ENCODE measurements at places on chromosomes 6 and 20.

DNA sequence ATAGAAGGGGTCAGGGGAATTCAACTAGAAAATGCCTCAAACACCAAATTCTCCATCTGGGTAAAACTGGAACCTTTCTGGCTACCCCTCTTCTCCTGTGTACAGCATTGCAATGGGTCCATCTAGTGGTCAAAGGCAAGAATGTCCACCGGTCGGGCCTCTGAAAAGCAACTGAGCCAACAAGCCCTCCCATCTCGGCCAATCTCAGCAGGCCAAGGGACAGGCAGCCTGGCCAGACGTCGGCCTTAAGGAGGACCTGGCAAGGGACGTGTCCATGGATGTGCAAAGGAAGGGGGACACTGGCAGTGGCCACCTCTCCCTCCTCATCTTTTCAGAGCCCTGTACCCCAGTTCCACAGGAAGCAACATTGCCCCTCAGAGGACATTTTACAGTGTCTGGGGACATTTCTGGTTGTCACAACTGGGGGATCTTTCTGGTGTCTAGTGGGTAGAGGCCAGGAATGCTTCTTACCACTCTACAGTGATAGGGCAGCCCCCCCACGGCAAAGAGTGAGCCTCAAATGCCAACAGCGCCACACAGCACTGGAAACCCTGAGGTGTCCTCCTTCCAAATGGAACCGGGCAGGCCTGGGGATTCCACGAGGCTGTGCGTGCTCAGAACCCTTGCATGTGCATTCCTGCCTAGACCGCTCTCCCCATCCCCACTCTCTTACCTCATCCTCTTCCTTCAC, 99.8 kb upstream of the FOXA2 start:
- peak; percentile 74 for DNase-seq

DNA sequence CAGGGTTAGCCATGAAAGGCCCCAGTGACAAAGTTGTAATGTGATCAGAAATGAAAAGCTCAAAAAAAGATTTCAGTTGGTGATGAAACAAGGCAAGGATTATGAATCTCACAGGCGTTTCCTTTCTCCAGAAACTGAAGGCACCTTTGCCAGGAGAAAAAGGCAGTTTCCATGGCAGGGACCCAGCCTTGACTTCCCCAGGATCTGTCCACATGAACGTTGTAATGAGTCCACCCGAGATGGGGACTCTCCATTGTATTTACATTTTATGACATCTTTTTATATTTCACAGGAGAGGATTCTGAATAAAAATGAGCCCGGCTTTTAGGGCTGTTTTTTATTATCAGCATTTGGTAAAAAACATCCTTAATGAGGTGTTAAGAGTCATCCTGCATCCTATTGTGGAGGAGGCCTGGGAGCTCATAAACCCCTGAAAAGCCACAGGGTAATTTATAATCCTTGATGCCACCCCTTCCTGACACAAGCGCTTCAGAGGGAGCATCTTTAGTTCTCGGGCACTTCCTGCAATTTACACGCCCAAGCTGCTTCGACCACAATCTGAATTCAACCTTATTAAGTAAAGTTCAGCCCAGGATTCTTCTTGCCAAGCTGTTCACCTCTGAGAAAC, 74.1 kb upstream of the SALL4 start:
- DNase-seq = no peak

DNA sequence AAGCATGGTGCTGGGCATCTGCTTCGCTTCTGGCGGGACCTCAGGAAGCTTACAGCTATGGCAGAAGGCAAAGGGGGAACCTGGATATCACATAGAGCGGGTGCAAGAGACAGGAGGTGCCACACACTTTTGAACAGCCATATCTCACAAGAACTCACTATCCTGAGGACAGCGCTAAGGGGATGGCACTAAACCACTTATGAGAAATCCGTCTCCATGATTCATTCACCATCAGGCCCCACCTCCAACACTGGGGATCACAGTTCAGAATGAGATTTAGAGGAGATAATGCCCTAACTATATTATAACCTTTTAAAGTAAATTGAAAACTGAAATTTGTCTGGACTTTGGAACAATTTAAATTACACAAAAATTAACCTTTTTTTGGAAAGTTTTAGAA, 37.8 kb upstream of the SUMO4 start:
- no peak for DNase-seq

- DNase-seq = no peak
Measured at GRCh38 chr20:56181583-56181982, 66.9 kb upstream of the MC3R start.

- DNase-seq = no peak
Measured at GRCh38 chr6:168886964-168887363, 366.7 kb downstream of the THBS2 start.

GRCh38 chr6:48472091-48472490, 361.1 kb upstream of the PTCHD4 start:
- DNase-seq = no peak

DNA sequence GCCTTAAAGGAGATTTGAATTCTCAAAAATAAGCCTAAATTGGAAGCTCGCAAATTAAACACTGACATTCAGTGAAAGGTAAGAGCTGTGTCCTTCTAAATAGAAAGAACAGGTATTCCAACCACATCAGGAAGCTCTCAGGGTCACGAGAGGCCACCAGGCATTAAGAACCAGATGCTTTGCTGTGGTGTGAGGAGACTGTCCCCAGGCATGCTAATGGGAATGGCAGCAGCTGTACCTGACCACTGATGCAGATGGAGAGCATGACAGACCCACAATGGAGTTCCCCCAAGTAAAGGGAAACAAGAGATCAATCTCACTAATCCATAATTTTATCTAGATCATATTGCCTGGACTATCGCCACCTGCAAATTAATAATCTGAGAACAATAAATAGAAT, 658.9 kb upstream of the NOX3 start:
- no peak for DNase-seq

DNA sequence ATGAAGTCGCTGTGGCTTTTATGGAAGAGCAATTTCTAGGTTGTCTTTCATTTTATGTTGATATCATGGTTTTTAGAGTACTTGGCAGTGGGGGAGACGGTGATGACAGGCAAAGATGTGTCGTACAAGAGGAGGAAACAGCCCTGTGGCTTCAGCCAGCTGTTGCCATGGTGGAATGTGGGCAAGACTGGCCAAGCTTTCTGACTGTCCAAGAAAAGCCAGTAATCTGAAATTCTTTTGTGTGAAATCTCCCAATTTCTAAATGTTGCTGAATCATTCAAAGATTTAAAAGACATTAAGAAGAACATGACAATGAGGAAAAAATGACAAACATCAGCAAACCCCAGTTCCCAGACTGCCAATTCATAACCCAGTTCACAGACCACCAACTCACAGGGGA, 23.1 kb downstream of the PFDN4 start:
- no peak for DNase-seq

DNA sequence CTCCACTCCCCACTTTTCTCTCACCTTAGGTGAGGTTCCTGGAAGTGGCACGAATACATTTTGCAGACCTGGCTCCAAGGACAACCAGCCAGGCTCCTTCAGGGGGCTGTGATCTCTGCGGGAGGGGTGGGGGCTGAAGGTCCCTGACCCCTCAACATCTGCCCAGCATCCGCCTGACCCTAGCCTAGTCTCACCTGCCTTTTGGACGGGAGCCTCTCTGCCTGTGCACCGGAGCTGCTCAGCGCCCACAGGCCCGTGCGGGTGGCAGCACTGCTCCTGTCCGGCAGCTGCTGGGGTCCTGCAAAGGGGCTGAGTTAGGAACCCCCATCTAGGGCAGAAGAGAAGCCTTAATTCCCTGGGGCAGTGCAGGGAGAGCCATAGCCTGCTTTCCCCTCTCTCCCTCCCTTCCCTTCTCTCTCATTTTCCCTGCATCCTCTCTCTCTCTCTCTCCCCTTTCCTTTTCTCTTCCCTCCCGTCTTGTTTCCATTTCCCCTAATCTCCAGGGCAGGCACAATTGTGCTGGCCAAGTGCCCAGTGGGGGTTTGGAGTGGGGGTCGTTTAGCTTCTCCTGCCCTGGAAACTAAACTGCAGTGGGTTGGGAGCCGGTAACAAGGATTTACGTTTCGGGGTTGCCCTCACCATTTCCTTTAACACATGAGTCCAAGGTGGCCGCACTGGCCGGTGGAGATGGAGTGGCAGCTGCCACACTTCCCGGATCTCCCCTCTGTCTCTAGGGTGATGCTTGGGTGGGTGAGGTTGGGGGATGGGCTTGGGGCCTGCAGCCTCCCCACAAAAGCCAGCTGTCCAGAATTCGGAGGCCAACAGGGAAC, 54.1 kb downstream of the CTCFL start:
- DNase-seq = no peak

DNA sequence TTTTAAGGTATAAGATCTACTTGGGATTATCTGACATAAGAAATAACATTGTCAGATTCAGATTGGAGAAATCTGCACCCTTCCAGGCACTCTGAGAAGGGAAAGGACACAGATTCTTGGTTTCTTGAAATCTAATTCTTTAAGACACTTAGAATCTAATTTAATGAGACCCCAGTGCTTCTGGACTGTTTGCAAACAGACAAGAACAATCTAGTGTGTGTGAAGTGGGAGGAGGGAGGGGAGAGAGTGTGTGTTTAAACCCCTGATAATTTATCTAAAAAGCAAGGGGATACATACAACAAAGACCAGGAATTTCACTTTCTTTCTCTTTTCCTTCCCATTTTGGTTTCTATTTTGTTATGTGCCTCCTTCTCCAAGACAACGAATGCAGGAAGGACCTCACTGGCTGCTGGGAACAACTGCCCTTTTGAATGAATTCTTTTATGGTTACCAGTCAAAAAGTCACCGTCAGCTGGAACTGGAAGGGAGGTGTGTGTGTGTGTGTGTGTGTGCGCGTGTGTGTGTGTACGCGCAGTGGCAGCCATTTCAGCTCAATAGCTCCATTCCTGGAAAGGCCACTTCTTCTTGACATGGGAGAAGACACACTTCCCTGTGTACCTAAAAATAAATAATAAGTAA, 129.4 kb downstream of the BCAS1 start:
- DNase-seq = no peak

GRCh38 chr6:134221250-134221649, 96.7 kb downstream of the SGK1 start:
- DNase-seq = no peak

- no peak for DNase-seq
Measured at GRCh38 chr20:35902545-35902941, 51.8 kb downstream of the SCAND1 start.

GRCh38 chr6:20211037-20211940, 980 bp downstream of the MBOAT1 start:
- peak; percentile 65 for DNase-seq

DNA sequence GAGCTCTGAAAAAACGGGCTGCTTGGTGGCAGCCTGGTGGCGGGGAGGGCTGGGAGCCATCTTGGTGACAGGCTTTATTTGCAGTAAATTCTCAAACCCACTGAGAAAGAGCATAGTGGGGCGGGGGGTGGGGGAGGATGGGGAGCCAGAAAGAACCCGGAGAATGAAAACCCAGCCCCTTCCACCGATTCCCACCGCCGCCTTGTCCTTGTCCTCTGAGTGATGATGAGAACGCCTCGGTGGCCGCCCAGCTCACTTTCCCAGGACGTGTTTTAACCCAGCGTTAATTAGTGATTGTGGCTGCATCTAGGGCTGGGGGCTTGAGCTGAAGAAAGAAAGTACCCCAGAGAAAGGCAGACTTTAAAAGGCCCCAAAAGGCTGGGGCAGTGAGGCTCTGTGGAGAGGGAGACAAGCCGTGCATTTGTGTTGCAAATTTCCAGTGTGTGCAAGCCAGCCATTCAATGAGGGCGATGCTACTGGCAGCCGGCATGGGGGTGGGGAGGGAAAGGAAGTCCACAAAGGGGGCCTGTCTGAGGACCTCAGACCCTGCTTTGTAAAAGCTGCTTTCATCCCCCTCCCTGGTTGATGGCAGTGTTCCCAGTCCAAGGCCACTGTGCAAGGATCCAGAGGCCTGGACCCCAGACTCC, 6.2 kb upstream of the GHRH start:
- DNase-seq = peak; percentile 65

DNA sequence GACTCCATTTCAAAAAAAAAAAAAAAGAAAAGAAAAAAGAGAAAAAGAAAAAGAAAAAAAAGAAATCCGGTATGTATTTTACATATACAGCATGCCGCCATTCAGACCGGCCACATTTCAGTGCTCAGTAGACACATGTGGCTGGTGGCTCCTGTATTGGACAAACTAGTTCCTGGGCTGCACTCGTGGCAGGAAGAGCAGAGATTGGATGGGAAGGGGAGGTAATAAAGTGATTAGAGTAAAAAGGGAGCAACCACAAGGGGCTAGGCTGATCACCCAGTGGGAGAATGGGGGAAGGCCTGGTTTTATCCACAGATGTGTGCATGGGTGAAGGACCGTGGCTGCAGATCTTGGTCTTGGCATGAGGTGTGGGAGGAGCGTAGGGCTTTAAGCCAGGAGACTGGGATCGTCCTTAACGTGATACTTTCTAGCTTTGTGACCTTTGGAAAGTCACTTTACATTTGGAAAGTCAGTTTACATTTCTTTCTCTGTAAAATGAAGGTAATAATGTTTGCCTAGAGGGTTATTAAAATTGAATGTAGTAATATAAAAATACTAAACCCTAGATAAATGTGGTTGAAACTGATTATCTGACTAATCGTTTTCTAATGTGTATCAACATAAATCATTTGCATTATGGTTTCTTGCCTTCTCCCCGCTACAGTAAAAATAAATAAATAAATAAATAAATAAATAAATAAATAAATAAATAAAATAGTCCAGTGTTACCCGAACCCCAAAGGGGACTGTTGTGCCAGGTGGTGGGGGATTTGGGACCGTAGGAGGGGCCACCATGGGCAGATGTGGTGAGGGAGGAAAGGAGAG, 869 bp upstream of the TRIM15 start:
- DNase-seq = no peak

GRCh38 chr6:144767051-144767450, 481.9 kb downstream of the UTRN start:
- no peak for DNase-seq

DNA sequence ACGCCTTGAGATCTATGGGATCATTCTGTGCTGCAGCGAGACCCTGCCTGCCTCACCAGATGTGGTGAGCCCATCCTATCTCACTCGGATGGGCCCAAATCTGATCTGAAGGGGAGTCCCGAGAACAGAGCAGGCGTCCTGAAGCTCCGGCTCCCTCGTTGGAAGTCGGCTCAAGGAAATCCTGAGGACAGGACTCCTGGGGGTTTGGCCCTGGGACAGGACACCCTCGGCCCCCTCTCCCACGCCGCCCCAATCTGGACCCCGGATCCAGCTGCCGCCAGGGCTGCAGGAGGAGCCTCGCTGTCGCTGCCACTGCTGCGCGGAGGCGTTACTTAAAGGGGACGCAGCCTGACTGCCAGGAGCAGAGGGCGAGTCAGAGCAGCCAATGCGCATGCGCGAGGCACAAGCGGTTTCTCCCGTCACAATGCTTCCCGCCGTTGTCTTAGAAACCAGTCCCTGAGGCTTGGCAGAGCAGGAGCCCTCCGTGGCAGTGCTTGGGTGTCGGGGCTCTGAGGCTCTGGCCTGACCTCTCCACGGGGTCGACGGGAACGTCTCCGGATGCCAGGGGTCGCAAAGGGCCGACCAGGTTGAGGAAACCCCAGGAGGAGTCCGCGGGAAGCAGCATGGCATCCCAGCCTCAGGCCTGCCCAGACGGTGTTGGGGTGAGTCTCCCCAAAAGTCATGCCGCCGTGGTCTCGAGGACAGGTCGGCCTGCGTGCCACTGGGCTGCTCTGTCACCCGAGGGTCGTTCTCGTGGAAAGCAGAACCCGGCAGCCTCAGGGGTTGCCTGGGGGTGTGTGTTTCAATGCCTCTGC, 1567.8 kb upstream of the DEFB115 start:
- no peak for DNase-seq
